ENCODE measurements at places on chromosomes 7 and 10.

GRCh38 chr10:133388973-133389818 is 4.8 kb upstream of the MTG1 start:
- peak; percentile 27 for DNase-seq

GRCh38 chr10:131546086-131546810 is 234.7 kb upstream of the TCERG1L start:
- no peak for DNase-seq

DNA sequence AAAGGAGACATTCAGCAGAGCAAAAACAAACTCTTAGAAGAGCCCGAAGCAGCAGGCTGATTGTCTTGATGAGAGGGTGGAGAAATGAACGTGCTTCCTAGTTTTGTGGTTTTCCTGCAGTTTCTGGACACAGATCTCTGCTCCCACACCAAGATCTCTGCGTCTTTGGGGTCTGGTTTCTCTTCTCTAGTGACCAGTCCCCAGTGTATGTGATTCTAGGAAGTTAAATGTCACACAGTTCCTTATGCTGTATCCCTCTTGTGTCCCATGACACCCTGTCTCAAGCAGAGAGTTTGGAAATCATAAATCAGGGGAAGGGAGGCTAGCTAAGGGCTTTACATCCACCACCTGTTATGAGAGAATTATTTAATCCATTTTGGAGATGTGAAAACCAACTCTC is 55.4 kb upstream of the KLF14 start:
- no peak for DNase-seq

GRCh38 chr10:75294518-75294865 is 58.7 kb upstream of the COMTD1 start:
- no peak for DNase-seq

- peak; percentile 58 for DNase-seq
Measured at GRCh38 chr10:26448706-26449435, 10.7 kb downstream of the APBB1IP start.

- no peak for DNase-seq
Measured at GRCh38 chr10:43627942-43628341, 20.7 kb downstream of the ZNF32 start.

DNA sequence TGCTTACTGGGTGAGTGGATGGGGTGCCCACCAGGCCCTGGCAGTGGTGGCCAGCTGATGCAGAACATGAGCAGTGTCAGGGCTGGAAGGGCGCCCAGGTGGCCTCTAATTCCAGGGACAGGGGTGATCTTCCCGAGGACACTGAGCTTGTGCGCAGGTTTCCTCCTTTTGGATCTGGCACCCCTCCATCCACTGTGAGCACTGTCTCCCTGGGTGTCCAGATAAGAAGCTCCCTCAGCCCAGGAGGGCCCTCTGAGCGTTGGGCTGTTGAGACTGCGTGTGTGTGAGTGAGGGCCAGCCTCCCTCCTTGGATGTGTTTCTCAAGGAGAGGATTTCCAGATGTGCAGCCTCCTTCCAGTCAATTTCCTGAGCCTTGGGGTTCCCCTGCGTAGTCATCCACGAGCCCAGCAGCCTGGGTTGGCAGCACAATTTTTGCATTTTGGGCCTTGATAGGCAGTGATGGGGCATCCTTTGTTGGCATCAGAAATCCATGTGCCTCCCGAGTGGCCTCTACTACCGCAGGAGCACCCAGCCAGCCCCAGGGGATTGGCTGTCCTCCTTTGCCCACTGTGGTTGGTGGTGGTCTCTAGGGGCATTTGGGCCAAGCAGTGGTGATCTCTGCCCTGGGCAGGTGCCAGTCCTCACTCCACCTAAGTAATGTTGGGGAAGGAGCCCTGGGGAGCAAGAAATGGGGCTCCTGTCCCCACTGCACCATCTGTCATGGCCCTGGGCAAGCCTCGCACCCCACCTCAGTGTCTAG is 20.9 kb upstream of the BTBD16 start:
- no peak for DNase-seq

Measured in activated effector memory CD4-positive, alpha-beta T cell treated with Interleukin-2 at 50 U/mL for 16 hours (primary cell).